LHCN-M2 (cell line): ENCODE measurements at places on chromosomes 3 and 15. TPM values are rescaled to one million over a fixed set of nuclear protein-coding genes. Genes with fewer than 3 reads are reported as not detected.

The STOML1 gene
- total RNA-seq: 28.1 and 29.9 TPM in 2 replicates

GRCh38 chr3:37991109-37991508, 523 bp downstream of the VILL start:
- DNase-seq: no peak

The LYSMD2 gene
- 4.2 and 4.7 TPM in 2 replicates for total RNA-seq

The ZNF660 gene
- total RNA-seq: 2.9 and 4.0 TPM in 2 replicates

DNA sequence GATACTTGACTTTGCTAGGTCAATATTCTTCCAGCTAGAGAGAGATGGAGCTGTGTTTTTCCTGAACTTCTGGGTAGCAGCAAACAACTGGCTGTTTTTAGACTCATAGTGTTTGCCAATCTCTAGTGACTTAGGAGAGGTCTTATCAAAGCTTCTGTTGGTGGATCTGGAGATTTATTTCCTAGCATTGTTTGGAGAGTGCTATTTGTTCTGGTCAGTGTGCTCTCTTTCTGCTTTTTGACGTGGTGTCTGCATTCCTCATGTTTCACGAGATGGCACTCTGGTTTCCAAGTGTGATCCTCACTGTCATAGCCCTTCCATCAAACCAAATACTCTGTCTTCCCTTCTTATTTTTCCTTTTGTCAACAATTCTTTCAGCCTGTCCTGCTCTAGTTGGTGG, 88.6 kb upstream of the DAZL start:
- no peak for DNase-seq

The RSRC1 gene
- 33.2 and 56.0 TPM in 2 replicates for total RNA-seq

- DNase-seq: no peak
Measured at GRCh38 chr3:32104492-32104891, 1.9 kb upstream of the GPD1L start.

- DNase-seq: no peak
Measured at GRCh38 chr3:183182732-183183610, 20.4 kb upstream of the LAMP3 start.

DNA sequence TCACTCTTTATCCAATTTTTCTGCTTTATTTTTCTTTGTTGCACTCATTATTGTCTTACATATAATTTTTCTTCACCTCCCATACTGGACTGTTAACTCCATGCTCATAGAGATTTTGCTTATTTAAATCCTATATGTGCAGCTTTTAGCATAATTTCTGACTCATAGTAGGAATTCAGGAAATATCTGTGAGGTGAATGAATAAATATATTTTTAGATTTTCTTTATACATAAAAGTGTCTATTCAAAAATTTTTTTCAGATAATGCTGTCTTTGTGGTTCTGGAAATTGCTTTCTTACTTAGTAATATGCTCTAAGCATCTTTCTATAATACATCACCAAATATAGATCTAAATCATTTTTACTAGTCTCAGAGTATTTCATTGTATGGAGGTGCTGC, 191.8 kb upstream of the SUCLG2 start:
- no peak for DNase-seq

GRCh38 chr3:17143893-17144664, 259.3 kb downstream of the PLCL2 start:
- DNase-seq: no peak

DNA sequence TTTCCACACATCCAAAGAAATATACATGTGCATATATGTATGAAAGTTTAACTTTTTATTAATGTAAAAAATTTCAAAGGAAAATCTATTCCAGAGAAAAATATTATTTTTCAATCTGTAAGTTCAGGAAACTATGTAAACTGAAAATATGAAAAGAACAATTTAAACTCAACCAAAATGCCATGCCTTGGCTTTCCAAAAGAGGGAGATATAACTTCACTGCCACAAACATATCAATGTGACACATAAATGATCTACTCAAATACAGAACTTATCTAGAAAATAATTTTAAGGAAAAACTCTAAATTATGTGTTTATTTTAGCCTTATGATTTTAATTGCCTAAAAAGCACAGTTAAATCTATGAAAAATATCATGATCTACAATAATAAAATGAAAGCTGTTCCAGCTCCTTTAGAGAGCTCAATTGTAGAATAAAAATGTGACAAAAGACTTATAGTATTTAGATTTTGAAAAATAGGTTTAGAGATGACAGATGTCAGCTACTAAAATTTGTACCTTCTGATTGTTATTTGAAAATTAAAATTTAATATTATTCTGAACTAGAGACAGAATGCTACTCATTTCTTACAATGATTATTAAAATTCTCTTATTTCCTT, 94.8 kb downstream of the GBE1 start:
- peak; percentile 36 for DNase-seq

GRCh38 chr15:41851167-41851523, 12.5 kb downstream of the PLA2G4B start:
- DNase-seq: peak; percentile 14

DNA sequence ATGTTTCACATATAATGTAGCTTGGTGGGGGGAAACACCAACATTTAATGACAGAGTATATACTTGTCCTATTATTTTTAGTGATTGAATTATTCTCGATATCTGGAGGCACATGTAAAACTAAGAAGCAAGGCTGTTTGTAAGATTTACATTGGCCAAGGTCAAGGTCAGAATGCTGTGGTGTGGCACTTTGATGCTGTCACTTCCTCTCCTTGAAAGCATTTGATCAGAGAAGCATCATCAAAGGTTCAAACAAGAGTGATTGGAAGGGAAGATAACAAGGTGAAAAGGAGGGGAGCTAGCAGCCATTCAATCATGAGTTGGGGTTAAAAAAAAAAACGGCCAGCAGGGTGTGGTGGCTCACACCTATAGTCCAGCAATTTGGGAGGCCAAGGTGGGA, 26.4 kb downstream of the RTF1 start:
- no peak for DNase-seq

DNA sequence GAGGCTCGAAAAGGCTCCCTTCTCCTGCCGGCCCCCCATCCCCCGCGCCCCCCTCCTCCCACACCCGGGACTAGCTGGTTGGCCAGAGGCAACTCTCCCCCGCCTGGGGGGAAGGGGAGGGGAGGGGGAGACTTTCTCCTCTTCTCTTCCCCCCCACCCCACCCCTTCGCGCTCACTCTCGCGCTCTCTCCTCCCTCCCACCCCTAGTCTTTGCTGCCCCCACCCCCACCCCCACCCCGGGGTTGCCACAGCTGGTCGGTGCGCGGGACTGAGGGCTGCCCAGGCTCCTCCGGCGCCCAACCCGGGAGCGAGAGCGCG, 710 bp downstream of the MECOM start:
- DNase-seq: peak; percentile 14

GRCh38 chr3:147218965-147219364, 187.4 kb downstream of the ZIC4 start:
- no peak for DNase-seq

The PPARG gene
- total RNA-seq: 6.5 and 8.8 TPM in 2 replicates

The RLBP1 gene
- total RNA-seq: not detected in 2 replicates

The CCR5 gene
- not detected in 2 replicates for total RNA-seq

The NANOGP8 gene
- total RNA-seq: 0.29 TPM in 1 of 2 replicates, not detected in the other

DNA sequence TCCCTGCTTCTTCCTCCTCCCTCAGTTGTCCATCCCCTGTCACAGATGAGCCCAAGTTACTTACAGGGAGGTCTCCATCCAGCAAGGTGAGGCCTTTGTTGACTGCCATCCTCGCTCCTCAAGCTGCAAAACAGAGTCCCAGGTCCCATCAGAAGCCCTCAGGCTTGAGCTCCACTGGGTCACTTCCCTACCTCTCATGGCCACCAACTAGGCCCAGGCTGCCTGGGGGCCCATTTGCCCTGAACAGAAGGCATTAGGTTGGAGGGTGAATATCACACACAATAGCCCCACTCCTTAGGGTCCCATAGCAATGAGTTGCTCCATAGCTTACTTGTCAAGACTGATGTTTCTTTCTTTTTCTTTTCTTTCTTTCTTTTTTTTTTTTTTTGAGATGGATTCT, 1.8 kb downstream of the PLIN1 start:
- no peak for DNase-seq

The CLEC3B gene
- 0.38 and 0.40 TPM in 2 replicates for total RNA-seq

The C2CD4A gene
- total RNA-seq: not detected in 2 replicates

The ZNF501 gene
- 0.45 and 1.3 TPM in 2 replicates for total RNA-seq
